Melanocyte of skin (primary cell): ENCODE measurements at places on chromosomes 2 and 18. TPM values are rescaled to one million over a fixed set of nuclear protein-coding genes. Genes with fewer than 3 reads are reported as not detected.

DYSF gene
- total RNA-seq: 0.31 and 0.33 TPM in 2 replicates

SH3RF3 gene
- total RNA-seq: 1.4 and 3.6 TPM in 2 replicates

VWC2L gene
- total RNA-seq: not detected in 2 replicates

SPAG16 gene
- total RNA-seq: 16.7 and 17.6 TPM in 2 replicates

TEKT4 gene
- not detected in 2 replicates for total RNA-seq

GALNT3 gene
- 44.0 and 45.2 TPM in 2 replicates for total RNA-seq
